ENCODE measurements at places on chromosomes 3 and 15.

DNA sequence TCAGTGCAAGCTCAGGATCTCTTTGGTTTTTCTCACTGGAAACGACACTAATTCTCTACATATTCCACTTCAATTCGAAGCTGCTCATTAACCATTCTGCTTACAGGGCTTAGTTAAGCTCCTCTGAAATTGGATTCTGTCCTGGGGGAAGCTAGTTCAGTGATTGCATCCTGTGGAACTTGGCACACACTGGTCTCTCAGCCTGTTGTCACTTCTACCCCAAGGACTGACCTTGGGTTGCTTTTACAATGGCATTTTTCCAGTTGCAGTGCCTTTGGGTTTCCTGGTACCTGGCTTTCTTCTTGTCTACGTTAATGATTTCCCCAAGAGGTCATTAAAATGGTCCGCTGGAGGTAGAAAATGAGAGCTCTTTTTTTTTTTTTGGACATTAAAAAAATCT is 33.3 kb upstream of the GABRB3 start:
- no peak for DNase-seq

GRCh38 chr3:138390582-138390932 is 42.2 kb downstream of the MRAS start:
- no peak for DNase-seq

- no peak for DNase-seq
These were observed 250.0 kb upstream of the PDZRN3 start for GRCh38 chr3:73874606-73875369.

DNA sequence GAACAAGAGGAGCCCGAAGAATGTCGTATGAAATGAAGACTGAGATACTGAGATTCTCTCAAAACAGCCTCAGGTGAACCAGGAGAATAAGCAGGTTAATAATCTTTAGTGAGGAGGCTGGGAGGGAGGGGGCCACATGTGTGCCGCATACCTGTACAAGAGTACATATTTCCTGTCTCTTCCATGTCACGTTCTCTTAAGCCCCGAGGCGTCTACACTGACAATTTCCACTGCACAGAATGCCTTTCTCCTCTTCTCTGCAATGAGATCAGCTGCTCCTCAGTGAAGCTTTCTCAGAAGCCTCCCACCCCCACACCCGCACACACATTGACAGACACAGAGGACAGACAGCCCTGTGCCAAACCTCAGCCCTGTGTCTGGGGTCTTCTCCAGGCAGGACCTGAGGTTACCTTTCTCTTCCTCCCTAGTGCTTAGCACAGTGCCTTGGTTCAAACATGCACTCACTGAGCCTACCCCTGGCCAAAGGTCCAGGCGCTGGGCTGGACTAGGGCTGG is 55.4 kb downstream of the PDZRN3 start:
- no peak for DNase-seq

GRCh38 chr15:66186049-66186825 is 67.3 kb downstream of the MEGF11 start:
- no peak for DNase-seq

DNA sequence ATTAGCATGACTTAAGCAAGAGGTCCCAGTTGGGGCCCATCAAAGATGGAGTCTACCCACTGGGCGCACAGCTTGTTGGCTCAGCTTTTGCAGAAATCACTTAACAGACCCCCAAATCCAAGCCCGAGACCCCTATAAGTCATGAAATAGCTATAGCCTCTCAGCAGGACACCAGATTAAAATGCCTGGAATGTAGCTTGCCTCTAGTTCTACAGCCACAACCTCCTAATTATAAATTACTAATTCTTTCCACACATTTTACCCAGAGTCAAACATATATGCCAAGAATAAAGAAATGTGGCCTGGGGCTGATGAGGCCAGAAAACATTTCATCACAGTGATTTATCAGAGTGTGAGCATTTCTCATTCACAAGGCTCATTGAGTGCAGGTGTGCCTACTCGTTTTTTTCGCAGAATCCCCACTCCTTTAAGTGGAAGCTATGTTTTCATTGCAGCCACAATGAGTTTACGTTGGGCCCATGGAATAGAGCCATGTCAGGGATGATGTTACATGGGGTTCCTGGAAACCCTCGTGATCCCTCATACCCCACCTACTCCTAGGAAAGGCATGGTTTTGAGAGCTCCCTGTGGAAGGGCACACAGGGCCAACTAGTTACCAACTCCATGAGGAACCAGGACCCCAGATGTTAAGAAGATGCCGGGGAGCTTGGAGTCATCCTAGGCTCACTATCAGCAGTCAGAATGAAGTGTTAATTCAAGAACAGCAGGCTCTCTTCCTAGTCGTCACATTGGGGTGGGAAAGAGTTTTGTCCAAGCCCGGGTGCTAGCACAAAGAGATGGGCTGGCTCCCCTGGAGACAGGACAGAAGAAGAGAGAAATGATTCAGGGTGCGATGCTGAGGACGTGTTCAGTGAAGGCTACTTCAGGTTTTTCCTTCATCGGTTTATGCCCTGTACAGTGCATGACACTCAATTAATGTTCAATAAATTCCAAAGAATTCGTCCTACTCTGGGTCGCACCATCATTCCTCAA is 90.2 kb upstream of the ABHD17C start:
- DNase-seq: no peak

DNA sequence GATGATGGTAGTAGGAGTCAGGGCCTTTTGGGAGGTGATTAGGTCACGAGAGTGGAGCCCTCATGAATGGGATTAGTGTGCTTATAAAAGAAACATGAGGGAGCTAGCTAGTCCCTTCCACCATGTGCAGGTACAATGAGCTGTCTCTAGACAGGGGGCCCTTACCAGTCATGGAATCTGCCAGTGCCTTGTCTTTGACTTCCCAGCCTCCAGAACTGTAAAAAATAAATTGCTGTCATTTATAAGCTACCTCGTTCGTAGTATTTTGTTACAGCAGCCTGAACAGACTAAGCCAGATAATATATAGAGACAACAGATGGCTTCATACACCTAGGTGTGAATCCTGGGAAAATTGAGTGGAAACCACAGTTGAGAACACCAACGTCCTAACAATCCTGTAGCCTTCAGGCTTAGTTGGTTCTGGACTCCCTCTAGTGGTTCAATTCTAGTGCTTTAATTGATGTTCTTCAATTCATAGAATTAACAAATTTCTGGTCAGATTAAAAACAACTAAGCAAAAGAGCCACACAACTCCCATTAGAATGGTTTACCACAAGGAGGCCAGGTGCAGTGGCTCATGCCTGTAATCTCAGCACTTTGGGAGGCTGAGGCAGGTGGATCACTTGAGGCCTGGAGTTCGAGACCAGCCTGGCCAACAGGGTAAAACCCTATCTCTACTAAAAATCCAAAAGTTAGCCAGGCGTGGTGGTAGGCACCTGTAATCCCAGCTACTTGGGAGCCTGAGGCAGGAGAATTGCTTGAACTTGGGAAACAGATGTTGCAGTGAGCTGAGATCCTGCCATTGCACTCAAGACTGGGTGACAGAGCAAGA is 21.3 kb upstream of the GATM start:
- no peak for DNase-seq

GRCh38 chr3:69628951-69629350 is 110.3 kb upstream of the MITF start:
- DNase-seq: no peak

DNA sequence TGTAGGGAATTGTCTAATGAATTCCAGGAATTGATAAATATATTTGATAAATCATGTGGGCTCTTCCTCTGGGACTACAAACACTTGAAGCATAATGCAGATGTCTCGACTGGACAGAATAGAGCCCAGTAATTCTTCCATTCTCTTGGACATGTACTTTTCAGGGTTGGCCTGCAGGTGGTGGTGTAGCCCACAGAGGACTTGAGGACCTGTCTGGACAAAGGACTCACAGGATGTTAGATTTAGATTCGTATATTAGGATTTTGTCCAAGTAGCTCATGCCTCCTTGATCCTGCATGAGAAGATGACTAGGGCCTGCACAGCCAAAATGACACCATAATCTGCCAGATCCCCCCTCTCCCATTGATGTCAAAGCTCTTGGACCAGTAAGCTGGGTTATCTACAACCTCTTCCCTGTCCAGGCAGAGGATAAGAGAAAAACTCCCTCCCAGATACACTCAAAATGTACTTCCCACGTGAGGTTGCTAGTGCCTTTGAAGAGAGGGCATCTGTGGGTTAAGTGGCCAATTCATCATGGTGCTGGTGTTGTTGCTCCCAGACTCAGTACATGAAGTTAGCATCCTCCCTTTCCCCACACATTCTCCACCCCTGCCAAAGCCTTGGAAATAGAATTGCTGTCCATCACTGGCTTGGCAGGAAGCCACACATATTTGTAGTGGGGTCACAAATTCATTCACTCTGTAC is 88.6 kb upstream of the ZNF280D start:
- DNase-seq: no peak

Data from nucleus accumbens (tissue), 56 donors.